Tracheal epithelial cell (primary cell): ENCODE measurements at places on chromosomes 16 and 17. TPM values are rescaled to one million over a fixed set of nuclear protein-coding genes. Genes with fewer than 3 reads are reported as not detected.

The GPS2 gene
- total RNA-seq: 32.2 and 33.7 TPM in 2 replicates

The RNF222 gene
- total RNA-seq: 0.24 and 0.43 TPM in 2 replicates

The NUBP2 gene
- 82.7 and 111 TPM in 2 replicates for total RNA-seq

The RAPGEFL1 gene
- total RNA-seq: 9.6 and 61.4 TPM in 2 replicates

The FXR2 gene
- 42.8 and 59.8 TPM in 2 replicates for total RNA-seq

The MYH8 gene
- total RNA-seq: not detected in 2 replicates

The TBKBP1 gene
- total RNA-seq: 8.1 and 8.9 TPM in 2 replicates

The CLEC18B gene
- 2.4 TPM in 1 of 2 replicates, not detected in the other for total RNA-seq

The OR1A1 gene
- total RNA-seq: not detected in 2 replicates

The CNGB1 gene
- total RNA-seq: 1.3 and 1.4 TPM in 2 replicates

The SBK1 gene
- total RNA-seq: under 0.01 and 0.48 TPM in 2 replicates

The HBA1 gene
- not detected in 2 replicates for total RNA-seq

The SPATA22 gene
- total RNA-seq: 0.24 TPM in 1 of 2 replicates, not detected in the other

The P2RX5 gene
- total RNA-seq: 2.1 and 3.6 TPM in 2 replicates

The SCNN1B gene
- 0.48 and 1.5 TPM in 2 replicates for total RNA-seq

The KRT27 gene
- not detected in 2 replicates for total RNA-seq

The ZFP3 gene
- total RNA-seq: 0.43 and 0.48 TPM in 2 replicates

The HEATR9 gene
- total RNA-seq: not detected in 2 replicates

The CACNG5 gene
- total RNA-seq: not detected in 2 replicates

The NFATC2IP gene
- 15.1 and 24.8 TPM in 2 replicates for total RNA-seq

The ELP5 gene
- total RNA-seq: 14.5 TPM in 2 replicates

The MAPT gene
- under 0.01 TPM in 1 of 2 replicates, not detected in the other for total RNA-seq

The PDE6G gene
- total RNA-seq: 0.72 TPM in 1 of 2 replicates, not detected in the other

The RILP gene
- 6.7 and 9.8 TPM in 2 replicates for total RNA-seq

The CCDC40 gene
- total RNA-seq: 0.43 and 1.2 TPM in 2 replicates

The CD300C gene
- not detected in 2 replicates for total RNA-seq

The TBC1D3E gene
- total RNA-seq: not detected in 2 replicates

The DNAH9 gene
- total RNA-seq: 0.43 TPM in 1 of 2 replicates, not detected in the other

The CPHXL2 gene
- not detected in 2 replicates for total RNA-seq

The PRR35 gene
- not detected in 2 replicates for total RNA-seq

The RNF167 gene
- total RNA-seq: 24.5 and 26.0 TPM in 2 replicates

The RCVRN gene
- total RNA-seq: under 0.01 TPM in 1 of 2 replicates, not detected in the other

The PRSS21 gene
- 5.8 and 8.7 TPM in 2 replicates for total RNA-seq

The TBC1D3G gene
- not detected in 2 replicates for total RNA-seq

The TPSB2 gene
- not detected in 2 replicates for total RNA-seq

The PRSS22 gene
- 8.3 and 21.0 TPM in 2 replicates for total RNA-seq

The GAS7 gene
- total RNA-seq: 0.48 and 0.64 TPM in 2 replicates

The TLCD3A gene
- total RNA-seq: 32.4 and 32.8 TPM in 2 replicates

The FOXN1 gene
- 0.21 and 0.24 TPM in 2 replicates for total RNA-seq

The RARA gene
- 3.0 and 3.6 TPM in 2 replicates for total RNA-seq

The ZPBP2 gene
- total RNA-seq: not detected in 2 replicates

The DNASE1 gene
- 7.5 and 8.7 TPM in 2 replicates for total RNA-seq

The SOX8 gene
- total RNA-seq: not detected in 2 replicates

The WNT9B gene
- total RNA-seq: not detected in 2 replicates

The SLC6A2 gene
- 0.24 TPM in 1 of 2 replicates, not detected in the other for total RNA-seq

The KRT36 gene
- total RNA-seq: not detected in 2 replicates
